ENCODE measurements at places on chromosomes 1 and 21. TPM values are rescaled to one million over a fixed set of nuclear protein-coding genes. Genes with fewer than 3 reads are reported as not detected.

- H3K36me3 ChIP-seq: no peaks in the 10 kb centered on the region
- peaks cover 10% of the 10 kb centered on the region for H3K4me1 ChIP-seq
- H3K27me3 ChIP-seq: no peaks in the 10 kb centered on the region
- DNase-seq: peak; percentile 18
- no peak overlapping the region for H3K4me3 ChIP-seq
These were observed 38.5 kb upstream of the PDE9A start for GRCh38 chr21:42614811-42615351.

Gene TCP10L
- 0.29 TPM for total RNA-seq

DNA sequence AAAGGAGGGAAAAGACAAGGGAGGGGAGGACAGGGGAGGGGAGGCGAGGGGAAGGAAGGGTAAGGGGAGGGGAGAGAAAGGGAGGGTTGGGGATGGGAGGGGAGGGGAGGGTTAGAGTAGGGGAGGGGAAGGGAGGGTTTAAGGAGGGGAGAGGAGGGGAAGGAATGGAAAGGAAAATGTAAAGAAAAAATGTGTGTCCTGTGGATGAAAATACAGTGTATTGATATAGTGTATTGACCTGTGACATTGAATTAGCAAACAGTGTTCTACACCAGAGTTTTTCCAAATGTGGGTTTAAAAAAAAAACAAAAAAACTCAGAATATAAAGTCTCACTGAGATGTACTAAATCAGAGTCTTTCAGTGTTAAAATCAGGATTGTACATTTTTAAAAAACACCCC is 1279.8 kb upstream of the ADGRL2 start:
- H3K36me3 ChIP-seq: no peaks in the 10 kb centered on the region
- no peaks in the 10 kb centered on the region for H3K4me1 ChIP-seq
- H3K4me3 ChIP-seq: no peak overlapping the region
- no peak for DNase-seq
- H3K27ac ChIP-seq: no peak overlapping the region
- H3K27me3 ChIP-seq: no peaks in the 10 kb centered on the region

Gene FAM151A
- not detected for total RNA-seq

Gene PTPRU
- total RNA-seq: 12.4 TPM

Gene TNFSF18
- not detected for total RNA-seq

GRCh38 chr1:1680031-1680911 is 12.3 kb downstream of the SLC35E2B start:
- no peak for DNase-seq
- H3K4me1 ChIP-seq: peaks cover 30% of the 10 kb centered on the region
- no peaks in the 10 kb centered on the region for H3K27me3 ChIP-seq
- peak overlapping the region; percentile 16 for H3K27ac ChIP-seq

Gene CLCA1
- not detected for total RNA-seq

Gene TOE1
- total RNA-seq: 19.8 TPM

Gene KCNAB2
- 7.1 TPM for total RNA-seq

DNA sequence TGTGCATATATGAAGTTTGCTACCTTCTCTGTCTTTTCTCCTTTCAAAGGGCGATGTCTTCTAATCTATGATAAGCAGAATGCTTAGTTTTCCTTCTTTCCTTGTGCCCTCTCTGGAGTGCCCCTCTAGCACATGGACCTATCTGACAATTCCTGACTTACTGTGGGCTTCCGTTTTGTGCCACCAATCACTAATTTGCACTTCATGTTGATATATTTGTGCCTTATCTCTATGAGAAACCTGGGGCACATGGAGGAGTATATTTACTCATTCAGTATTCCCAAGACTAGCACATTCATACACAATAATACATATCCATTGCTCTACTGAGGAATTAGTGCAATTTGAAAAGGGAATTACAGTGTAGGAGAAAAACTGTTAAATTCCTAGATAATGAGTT is 197.7 kb downstream of the CTH start:
- no peaks in the 10 kb centered on the region for H3K4me1 ChIP-seq
- no peak overlapping the region for H3K27ac ChIP-seq
- H3K27me3 ChIP-seq: no peaks in the 10 kb centered on the region
- no peaks in the 10 kb centered on the region for H3K36me3 ChIP-seq
- DNase-seq: no peak
- H3K4me3 ChIP-seq: no peak overlapping the region

DNA sequence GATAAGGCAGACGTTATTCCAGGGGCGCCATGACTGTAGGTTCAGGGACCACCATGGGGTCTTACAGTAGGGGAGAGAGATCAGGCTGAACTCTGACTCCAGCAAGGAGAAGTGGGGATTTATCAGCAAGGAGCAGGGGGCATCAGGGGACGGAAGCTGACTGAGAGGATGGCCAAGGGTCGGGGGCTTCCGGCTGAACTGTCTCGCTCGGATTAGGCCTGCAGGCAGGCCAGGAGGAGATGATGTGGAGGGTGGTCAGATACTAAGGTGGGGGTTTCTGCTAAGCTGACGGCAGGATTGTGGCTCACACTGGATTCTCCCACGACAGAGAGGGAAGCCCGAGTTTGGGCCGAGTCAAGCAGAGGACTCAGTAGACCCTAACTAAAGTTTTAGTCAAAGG is 186.9 kb upstream of the VAMP3 start:
- no peaks in the 10 kb centered on the region for H3K27me3 ChIP-seq
- DNase-seq: no peak
- H3K4me1 ChIP-seq: no peaks in the 10 kb centered on the region
- H3K36me3 ChIP-seq: no peaks in the 10 kb centered on the region

- no peaks in the 10 kb centered on the region for H3K27me3 ChIP-seq
- H3K4me1 ChIP-seq: peaks cover 5% of the 10 kb centered on the region
- no peak overlapping the region for H3K4me3 ChIP-seq
- no peaks in the 10 kb centered on the region for H3K36me3 ChIP-seq
- no peak overlapping the region for H3K27ac ChIP-seq
These were observed 36.2 kb upstream of the MRPS6 start for GRCh38 chr21:34037009-34037795.

DNA sequence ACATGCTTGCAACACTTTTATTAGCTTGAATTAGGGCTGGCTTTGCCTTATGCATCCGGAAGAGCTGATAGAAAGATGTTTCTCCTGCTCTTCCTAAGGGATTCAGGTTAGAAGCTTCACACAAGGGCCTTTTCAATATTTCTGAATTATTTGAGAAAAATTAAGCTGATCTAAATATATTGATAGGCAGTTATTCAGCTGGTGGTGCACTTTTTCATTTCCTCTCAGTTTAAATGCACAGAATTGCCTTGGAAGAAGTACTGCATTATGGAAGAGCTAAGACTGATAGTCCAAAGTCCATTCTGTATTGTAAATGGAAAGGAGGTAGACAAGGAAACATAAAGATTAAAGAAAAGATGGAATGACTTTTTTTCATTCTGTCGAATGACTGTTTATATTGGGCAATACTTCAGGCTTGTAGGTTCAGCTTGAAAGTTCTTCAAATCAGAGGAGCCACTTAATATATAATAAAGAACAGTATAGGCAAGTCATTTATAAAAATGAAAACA is 398.4 kb upstream of the B3GALT2 start:
- H3K36me3 ChIP-seq: no peaks in the 10 kb centered on the region
- no peak for DNase-seq
- peaks cover 14% of the 10 kb centered on the region for H3K4me1 ChIP-seq
- H3K27ac ChIP-seq: no peak overlapping the region
- no peak overlapping the region for H3K4me3 ChIP-seq

Gene FCGR1A
- 13.5 TPM for total RNA-seq

Gene GBP1
- 54.3 TPM for total RNA-seq

GRCh38 chr1:24964811-24965570 is 34.9 kb upstream of the RUNX3 start:
- no peak overlapping the region for H3K27ac ChIP-seq
- no peak overlapping the region for H3K4me3 ChIP-seq
- peak; percentile 15 for DNase-seq
- no peaks in the 10 kb centered on the region for H3K4me1 ChIP-seq

GRCh38 chr1:44354268-44354839 is 703 bp downstream of the ERI3 start:
- H3K27ac ChIP-seq: no peak overlapping the region
- H3K4me1 ChIP-seq: peaks cover 10% of the 10 kb centered on the region
- H3K36me3 ChIP-seq: no peaks in the 10 kb centered on the region
- no peaks in the 10 kb centered on the region for H3K27me3 ChIP-seq
- peak overlapping the region; percentile 75 for H3K4me3 ChIP-seq
- DNase-seq: peak; percentile 25

GRCh38 chr1:40750451-40750908 is 33.1 kb upstream of the KCNQ4 start:
- no peak overlapping the region for H3K27ac ChIP-seq
- peaks cover 48% of the 10 kb centered on the region for H3K36me3 ChIP-seq
- no peak overlapping the region for H3K4me3 ChIP-seq
- no peak for DNase-seq
- H3K27me3 ChIP-seq: no peaks in the 10 kb centered on the region
- H3K4me1 ChIP-seq: peaks cover 10% of the 10 kb centered on the region

Gene OR10J1
- not detected for total RNA-seq

DNA sequence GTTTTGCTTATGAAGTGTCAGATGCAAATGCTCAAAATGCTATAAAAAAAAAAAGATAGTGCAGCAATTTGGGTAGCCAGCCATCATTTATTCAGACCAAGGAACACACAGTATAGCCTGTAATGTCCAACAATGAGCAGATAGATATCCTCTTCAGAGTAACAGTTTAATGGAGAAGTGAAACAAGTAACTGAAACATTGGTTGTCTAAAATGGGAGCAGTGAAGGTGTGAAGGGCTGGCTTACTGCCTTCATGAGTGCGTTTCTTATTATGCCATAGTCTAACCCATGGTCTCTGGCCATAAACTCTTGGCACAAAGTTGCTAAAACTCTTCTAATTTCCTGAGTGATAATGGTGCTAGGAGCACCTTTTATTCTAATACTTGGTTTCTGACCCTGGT is 11.4 kb downstream of the RGS5 start:
- H3K27me3 ChIP-seq: no peaks in the 10 kb centered on the region
- no peak overlapping the region for H3K27ac ChIP-seq
- H3K36me3 ChIP-seq: no peaks in the 10 kb centered on the region
- no peak for DNase-seq

Gene LCE3E
- not detected for total RNA-seq

- no peak overlapping the region for H3K27ac ChIP-seq
- DNase-seq: no peak
- H3K36me3 ChIP-seq: no peaks in the 10 kb centered on the region
- no peaks in the 10 kb centered on the region for H3K27me3 ChIP-seq
- peaks cover 5% of the 10 kb centered on the region for H3K4me1 ChIP-seq
These were observed 21.2 kb downstream of the PRRX1 start for GRCh38 chr1:170685166-170685565.

Gene TSPAN1
- 136 TPM for total RNA-seq

- peak; percentile 69 for DNase-seq
- no peak overlapping the region for H3K27ac ChIP-seq
- H3K36me3 ChIP-seq: no peaks in the 10 kb centered on the region
- H3K27me3 ChIP-seq: no peaks in the 10 kb centered on the region
These were observed 23.2 kb downstream of the INTS7 start for GRCh38 chr1:212012034-212012740.

Gene C1QA
- 67.6 TPM for total RNA-seq

- no peak within 1 kb of the TSS for H3K27ac ChIP-seq
- no peaks in the 10 kb centered on the region for H3K27me3 ChIP-seq
- DNase-seq: no peak
- H3K36me3 ChIP-seq: no peaks in the 10 kb centered on the region
These were observed at the start of gene KRTAP22-2 for GRCh38 chr21:30590297-30590696. Gene KRTAP22-2, minus strand, starts transcription at chr21:30590397.

Gene HS2ST1
- 16.8 TPM for total RNA-seq

DNA sequence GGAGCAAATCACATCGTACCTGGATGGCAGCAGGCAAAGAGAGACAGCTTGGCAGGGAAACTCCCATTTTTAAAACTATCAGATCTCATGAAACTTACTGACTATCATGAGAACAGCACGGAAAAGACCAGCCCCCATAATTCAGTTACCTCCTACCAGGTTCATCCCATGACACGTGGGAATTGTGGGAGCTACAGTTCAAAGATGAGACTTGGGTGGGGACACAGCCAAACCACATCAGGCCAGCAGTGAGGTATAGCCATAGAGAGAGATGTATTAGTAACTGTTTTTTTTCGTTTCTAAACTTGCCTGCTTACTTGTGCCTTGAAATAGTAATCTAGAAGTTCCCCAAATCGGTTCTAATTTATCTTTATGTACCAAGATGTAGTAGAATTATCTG is 48.9 kb downstream of the AK4 start:
- no peak for DNase-seq
- H3K27me3 ChIP-seq: no peaks in the 10 kb centered on the region

DNA sequence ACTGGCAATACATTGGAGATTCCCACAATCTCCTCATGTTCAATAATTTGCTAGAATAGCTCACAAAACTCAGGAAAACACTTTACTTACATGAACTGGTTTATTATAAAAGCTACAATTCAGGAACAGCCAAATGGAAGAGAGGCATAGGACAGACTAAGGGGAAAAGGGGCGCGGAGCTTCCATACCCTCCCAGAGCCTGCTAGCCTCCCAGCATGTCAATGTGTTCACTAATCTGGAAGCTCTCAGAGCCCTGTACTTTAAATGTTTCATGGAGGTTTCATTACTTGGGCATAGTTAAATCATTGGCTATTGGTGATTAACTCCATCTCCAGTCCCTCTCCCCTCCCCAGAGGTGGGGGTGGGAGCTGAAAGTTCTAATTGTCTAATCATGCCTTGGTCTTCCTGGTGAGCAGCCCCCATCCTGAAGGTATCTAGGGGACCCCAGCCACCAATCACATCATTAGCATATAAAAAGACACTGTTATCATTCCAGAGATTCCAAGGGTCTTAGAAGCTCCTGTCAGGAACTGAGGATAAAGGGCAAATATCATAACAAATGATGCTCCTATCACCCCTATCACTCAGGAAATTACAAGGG is 10.9 kb upstream of the DMRTB1 start:
- no peak overlapping the region for H3K4me3 ChIP-seq
- H3K36me3 ChIP-seq: no peaks in the 10 kb centered on the region
- H3K27ac ChIP-seq: no peak overlapping the region
- no peak for DNase-seq

Gene LBR
- total RNA-seq: 46.7 TPM

GRCh38 chr1:147273409-147274336 is 31.2 kb downstream of the CHD1L start:
- no peak overlapping the region for H3K27ac ChIP-seq
- no peak overlapping the region for H3K4me3 ChIP-seq
- no peaks in the 10 kb centered on the region for H3K36me3 ChIP-seq

DNA sequence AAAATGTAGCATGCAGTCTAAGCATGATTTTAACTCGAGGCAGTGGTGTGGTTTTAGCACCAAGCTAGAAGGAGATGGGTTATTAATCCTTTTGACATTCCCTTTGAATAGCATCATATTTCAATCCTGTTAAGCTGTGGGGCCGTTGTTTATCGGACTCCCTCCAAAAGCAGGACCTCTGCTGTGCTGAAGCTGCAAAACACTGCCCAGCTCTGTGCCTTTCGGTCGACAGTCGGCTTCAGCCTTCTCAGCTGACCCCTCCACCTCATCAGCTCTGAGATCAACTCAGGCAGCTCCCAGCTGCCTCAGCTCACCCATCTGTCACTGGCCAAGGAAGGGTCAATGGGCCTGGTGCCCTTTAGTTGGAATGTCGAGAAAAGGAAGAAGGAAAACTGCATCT is 95.5 kb downstream of the KAZN start:
- no peaks in the 10 kb centered on the region for H3K27me3 ChIP-seq
- DNase-seq: no peak
- H3K36me3 ChIP-seq: no peaks in the 10 kb centered on the region
- H3K4me1 ChIP-seq: peaks cover 2% of the 10 kb centered on the region
- no peak overlapping the region for H3K27ac ChIP-seq

Data from thyroid gland (tissue), 4 donors.